CD4-positive, alpha-beta T cell treated with Interleukin-2 at 100 ng/mL for 4 hours (primary cell): ENCODE measurements at places on chromosomes 13 and 19.
A peak's percentile ranks its signal among the peaks of the same experiment; 100 is the strongest.

DNA sequence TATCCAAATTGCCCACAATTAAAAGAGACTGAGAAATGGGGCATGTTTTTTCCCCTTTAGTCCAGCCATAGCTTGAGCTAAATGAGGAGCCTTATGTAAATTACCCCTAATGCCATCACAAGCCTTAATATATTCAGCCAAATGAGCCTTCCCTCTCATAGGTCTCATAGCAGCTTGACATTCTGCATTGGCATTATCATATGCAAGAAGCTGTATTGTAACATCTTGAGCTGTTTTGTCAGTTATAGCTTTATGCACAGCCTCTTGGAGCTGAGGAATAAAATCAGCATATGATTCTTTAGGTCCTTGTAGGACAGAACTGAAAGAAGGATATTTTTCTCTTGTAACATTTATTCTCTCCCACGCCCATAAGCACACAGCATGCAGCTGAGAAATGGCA, 153.2 kb downstream of the ZNF486 start:
- DNase-seq, result no peak

DNA sequence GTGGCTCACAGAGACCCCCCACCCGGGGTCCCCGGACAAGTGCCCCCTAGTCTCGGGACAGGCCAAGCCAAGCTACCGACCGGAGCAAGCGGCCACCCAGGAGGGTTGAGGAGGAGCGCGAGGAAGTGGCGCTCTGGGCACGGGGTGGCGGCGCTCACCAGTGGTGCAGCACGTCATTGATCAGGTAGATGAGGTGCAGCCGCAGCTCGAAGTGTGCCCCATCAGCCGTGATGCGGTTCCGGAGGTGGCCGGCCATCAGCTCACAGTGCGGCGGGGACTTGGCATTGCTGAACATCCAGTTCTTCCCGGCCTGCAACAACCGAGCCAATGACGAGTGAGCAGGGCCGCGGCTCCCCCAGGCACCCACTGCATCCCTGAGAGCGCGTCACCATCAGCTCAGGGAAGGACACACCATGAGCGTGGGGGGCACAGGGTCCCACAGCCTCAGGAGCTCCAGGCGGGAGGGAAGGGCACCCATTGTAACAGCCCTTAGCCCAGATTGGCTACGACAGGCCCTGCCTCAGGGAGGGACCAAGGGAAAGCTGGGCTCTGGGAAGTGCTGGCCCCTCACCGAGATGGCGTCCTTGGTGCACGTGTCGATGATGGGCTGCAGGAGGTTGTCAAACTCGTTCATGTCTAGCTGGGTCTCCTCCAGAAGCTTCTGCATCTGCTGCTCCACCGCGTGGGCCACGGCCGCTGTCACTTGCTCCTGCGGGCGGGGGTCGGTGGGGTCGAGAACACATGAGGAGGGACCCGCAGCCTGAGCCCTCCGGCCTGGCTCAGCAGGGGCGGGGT, 9.6 kb downstream of the CHERP start:
- DNase-seq, result no peak

DNA sequence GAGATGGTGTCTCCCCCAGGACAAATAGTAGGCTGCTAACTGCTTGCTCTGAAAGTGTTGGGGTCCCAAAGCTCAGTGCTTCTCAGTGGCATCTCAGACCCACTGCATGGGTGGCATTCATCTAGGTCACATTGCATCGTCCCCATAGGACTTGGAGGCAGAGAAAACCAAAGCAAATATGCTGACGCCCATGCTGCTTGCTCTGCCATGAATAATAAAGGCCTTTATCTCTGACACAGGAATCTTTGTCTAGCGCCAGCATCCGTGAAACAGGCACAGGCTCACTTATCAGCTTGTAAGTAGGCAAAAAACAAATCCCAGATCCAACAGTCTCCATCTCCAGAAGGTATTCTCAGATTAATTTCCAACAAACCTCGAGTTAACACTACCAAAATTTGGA, 18.9 kb upstream of the IPO5 start:
- DNase-seq, result no peak

DNA sequence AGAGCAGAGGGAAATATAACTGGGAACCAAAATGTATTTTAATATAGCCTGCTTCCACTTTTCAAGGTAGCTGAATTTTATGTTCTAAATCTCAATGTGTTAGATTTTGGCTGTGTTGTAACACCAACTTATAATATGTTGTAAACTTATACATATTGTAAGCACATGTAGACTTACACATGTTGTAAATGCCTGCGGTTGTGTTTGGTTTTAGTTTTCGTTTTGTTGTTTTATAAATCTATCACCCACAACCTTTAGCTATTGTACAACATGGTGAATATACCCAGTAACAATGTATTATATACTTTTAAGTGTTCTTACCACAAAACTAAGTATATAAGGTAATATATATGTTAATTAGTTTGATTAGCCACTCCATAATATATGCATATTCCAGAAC, 15.6 kb downstream of the KCTD4 start:
- no peak for DNase-seq

GRCh38 chr19:12907166-12907565, 11.9 kb downstream of the SYCE2 start:
- DNase-seq, result no peak

GRCh38 chr19:1041835-1042685, 2.2 kb downstream of the ABCA7 start:
- DNase-seq, result no peak

- no peak for DNase-seq
Observed at GRCh38 chr19:4370418-4371041, 27.2 kb downstream of the MPND start.

DNA sequence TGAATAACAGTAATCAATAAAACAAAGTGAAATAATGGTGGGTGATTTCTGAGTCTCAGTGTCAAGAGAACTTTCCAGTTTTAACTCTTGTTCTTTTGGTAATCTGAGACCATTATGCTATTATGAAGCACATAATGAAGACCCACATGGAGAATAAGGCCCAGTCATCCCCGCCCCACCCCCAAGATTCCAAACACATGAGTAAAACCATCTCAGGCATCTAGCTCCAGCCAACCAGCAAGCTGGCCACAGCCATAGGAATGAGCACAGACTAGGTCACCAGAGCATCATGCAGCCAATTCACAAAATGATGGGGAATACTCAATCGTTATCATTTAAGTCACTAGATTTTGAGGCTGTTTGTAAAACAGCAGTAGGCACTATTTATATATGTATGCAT, 1769.0 kb upstream of the PCDH20 start:
- no peak for DNase-seq

- DNase-seq, result peak; percentile 33
Observed at GRCh38 chr13:32530841-32531253, 7.7 kb downstream of the N4BP2L2 start.

DNA sequence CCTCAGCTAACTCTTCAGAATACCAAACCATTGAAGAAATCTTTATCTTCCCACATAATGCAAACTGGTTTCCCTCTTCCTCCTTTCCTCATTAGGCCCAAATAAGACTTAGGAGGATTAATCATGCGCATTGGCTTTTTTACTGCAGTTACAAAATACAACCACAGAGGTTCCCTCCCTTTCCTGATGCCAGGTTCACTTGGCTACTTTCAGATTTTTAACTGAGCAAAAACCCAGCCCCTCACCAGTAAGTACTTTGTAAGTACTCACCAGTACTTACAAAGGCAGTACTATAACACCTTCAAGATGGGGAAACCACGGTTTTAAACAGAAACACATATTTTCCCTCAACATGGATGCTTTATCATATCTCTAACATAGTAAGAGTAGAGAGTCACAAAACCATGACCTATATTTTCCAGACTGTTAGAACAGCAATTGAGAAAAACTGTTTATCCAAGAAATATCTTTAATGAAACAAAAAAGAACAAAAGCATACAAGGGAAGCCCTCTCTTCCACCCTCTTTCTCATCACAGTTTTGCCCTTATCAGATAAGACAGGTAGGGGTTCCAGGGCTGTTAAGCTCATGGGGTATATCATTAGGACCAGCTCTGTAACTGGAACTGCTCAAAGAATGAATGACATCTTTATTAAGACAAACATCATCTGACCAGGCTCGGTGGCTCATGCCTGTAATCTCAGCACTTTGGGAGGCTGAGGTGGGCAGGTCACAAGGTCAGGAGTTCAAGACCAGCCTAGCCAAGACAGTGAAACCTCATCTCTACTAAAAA, 12.7 kb downstream of the FOXO1 start:
- DNase-seq, result peak; percentile 46

DNA sequence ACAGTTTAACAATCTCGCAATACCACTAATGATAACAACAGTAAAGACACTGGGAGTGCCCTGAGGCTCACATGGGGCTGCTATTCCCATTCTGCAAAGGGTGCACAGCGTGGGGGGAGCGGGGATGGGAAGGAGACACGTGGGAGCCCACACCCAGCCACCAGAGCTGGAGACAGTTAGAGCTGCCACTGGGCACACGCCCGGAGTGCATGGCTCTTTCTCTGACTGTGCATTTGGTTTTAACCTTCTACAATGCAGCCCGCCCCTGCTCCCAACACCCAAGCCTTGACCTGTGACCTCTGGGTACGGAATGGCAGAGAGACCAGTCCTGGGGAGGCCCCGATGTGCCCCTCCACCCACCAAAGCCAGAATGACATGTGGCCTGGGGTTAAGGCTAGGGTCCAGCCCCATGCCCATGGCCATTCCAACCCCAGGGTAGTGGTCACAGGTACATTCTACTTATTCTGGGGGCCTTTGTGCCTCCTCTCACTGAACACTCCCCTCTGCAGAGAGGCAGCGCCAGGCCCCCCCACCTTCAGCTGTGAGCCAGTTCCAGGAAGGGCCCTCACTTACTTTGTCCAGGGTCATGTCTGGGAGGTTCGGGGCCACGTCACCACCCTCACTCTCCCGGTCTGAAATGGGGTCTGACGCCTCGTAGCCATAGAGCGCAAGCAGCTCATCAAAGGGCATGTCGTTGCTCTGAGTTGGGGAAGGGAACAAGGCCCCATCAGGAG, 17.1 kb downstream of the MIER2 start:
- no peak for DNase-seq

DNA sequence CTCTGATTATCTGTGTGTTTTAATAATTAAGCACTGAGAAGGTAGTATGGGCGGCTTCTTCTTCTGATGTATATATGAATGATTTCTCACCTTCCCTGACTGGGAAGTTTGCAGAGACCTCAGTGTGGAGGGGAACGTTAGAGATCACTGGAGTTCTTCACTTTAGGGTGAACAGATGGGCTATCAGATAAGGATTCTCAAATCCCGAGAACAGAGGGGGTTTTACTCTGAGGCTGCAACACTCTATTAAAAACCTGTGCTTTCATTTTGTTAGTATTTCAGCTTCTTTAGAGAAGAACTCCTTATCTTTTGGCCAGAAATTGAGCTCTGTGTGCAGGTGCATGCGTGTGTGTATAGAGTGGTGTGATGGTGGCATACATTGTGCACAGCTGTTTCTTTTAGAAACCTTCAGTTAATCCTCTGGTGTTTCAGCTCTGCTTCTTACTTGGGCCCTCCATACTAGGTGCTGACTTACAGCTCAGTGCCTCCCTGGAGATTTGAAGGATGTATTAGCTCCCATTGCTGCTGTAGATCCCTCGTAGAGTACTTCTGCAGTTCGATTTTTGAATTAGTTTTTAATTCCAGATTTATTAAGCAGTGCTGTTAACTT, 45.3 kb upstream of the PCDH9 start:
- no peak for DNase-seq

GRCh38 chr13:38582133-38582532, 104.7 kb upstream of the FREM2 start:
- peak; percentile 7 for DNase-seq

DNA sequence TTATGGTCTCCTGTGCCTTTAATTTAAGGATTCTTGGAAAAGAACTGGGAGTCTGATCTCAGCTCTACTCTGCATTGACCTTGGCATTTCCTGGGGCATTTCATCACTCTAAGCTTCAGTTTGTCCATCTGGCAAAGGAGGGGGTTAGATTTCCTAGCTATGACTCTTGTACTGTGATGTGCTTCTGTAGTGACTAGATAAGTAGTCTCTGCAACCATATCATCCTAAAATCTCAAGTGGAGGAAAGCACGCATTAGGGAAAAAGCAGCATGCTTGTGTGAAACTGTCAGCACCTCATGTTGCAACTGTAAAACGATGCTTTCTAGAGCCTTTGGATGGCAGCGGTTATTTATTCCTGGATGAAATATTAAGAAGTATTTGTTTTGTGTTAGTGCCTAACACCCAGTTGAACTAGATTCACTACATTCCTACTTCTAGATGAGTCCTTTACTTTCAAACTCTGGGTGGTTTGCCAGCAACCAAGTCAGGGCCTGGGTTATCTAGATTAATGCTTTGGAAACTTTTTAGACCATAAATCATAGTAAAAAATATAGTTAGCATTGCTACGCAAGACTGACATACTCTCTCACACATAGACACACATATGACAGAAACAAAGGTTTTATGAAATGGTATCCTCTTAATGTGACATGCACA, 6.8 kb downstream of the WDFY2 start:
- DNase-seq, result no peak
